ENCODE measurements at places on chromosomes 16 and 17.

DNA sequence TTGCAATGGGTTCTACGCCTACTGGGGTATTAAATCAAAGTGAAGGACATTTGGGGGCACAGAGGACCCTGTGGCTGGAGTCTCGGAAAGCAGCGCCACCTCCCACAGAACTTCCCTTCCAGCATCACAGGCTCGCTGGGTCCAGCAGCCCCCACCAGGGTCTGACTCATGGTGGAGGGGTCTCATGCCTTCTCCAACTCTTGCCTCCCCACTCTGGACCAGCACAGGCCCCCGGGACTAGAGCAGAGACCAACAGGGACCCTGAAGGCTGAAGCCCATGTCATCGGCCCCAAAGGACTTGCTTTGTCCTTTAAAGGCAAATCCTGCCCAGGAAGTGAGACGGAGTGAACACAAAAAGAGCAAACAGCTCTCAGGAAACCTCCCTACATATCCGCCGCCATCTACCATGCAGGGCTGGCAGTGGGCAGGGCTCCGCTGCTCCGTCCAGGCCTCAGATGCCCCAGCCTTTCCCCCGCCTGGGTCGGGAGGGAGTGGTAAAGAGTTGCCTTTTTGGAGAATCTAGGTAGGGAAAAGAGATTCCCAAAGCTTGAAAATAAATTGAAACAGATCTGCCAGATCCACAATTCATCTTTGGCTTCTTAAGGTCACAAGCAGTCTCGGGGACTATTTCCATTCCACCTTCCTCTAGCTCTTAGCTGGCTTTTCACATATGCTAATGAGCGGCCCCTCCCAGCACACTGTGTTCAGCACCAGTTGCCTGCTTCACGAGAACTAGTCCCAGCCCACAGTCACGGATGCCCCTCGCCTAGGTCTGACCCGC lies 2.1 kb upstream of the GPRC5C start:
- DNase-seq, result peak; percentile 57

DNA sequence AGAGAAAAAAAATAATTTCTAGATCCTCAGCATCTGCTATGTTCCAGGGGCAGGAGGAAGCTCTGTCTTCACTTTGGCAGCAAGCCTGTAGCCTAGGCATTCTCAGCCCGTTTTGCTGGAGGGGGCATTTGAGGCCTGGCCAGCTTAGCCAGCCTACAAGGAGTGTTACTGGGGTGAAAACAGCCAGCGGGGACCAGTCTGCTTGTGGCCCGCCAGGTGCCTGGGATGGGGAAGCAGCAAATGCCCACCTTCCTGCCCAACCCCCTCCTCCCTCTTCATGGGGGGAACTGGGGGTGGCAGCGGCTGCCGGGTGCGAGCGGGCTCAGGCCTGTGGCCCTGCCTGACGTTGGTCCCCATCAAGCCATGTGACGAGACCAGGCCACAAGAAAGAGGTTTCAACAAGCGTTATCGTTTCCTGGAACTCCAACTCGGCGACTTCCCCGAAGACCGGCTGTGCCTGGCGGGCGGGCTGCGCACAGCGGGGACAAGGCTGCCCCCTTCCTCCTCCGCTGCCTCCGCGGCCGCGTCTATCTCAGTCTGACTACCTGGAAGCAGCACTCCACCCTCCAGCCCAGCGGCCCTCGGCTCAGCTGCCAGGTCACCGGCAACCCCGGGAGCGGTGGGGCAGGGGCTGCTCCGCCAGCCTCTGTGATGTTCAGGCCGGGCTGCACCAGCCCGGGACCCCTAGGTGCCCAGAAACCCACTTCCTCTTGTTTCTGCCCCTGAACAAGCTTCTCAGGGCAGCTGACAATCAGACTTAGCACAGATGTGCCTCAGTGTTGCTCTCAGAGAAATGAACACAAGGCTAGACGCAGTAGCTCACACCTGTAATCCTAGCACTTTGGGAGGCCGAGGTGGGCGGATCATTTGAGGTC lies 22.9 kb downstream of the SOCS1 start:
- DNase-seq, result no peak

DNA sequence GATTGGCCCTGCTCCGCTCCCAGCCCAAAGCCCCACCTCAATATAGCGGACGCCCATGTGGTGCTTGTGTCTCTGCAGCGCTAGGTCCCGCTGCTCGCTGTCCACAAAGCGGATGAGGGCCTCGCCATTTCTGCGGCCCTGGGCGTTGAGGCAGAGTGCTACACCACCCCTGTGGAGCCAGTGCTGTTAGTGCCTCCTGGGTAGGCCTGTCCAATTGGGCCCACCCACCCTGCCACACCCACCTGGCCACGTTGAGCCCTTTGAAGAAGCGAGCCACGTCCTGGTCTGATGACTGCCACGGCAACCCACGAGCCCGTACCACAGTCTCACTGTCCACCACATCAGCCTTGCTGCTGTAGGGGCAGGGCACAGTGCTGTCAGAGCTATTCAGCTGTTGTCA lies 3.6 kb downstream of the ESRP2 start:
- DNase-seq, result no peak

DNA sequence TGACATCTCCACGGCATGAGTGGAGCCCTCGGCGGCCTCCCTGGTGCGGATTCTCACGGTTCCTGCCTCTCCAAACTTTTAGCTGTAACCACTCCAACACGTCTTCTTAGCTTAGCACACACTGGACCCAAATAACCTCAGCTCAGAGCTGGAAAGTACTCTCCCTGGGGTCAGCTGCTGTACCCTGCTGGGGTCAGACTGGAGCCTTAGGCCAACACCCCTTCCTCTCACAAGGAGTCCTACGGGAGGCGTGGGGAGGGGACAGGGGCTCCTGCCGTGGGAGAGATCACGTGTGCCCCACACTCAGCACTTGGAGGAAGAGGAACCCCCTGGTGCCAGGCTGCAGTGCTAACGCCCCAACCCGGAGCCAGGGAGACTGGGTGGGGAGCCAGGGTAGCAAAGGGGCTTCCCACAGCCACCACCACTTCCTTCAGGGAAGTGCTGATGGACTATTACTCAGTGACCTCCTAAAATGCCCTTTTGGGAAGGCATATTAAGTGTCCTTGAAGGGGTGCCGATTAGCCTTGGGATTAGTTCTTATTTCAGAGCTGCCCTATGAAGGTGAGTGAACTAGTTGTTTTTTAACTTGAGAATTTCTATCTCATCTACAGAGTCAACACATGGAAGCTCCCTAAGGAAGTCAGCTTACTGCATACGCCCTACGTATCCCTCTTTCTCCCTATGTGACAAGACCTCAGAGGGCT lies 124.0 kb downstream of the HIC1 start:
- DNase-seq, result no peak

DNA sequence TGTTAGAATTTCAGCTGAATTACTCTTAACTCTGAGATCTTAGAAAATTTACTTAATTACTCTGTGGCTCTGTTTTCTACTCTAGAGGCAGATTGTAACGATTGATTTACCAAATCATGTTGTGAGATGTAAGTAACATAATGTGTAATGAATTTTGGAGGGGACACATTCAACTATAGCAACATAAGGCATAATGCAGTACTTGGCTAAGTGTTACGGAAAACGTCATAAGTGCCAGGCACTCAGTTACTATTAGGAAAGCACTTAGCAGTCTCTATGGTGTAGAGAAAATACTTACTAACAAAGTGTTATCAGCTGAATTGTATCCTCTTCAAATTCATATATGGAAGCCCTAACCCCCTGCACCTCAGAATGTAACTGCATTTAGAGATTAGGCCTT lies 40.6 kb upstream of the CDH8 start:
- no peak for DNase-seq

DNA sequence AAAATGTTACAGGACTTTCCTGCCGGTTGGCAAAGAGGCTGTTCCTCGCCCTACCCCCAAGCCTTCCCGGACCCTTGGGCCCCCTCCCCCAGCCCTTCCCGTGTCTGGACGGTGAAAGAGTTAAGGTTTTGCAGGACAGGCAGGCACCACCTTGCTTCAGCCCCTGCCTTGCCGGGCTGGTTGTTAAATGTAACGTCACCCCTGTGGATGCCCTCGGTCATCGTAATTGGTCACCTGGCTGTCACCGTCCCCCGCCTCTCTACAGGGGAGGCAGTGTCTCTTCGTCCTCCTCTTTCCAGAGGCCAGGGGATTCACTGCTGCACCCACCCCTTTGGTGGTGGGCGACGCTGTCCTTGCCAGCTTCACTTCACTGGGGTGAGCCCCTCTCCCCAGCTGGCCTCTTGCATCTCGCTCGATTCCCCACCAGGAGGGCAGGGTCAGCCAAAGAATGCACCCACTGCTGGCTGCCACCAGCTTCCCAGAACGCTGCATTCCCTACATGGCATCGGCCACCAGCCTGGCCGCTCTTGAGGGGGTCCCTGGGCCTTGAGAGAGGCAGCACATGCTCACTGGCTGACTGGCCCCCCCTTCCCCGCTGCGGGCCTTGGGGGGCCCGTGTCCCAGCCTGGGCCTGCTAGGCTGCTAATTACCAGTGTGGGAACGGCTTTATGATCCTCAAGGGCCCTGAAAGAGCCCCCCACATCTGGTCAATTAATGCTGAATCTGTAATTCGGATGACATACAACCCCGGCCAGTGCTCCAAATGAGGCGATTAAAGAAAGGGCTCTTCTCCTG lies 25.2 kb upstream of the GSE1 start:
- no peak for DNase-seq

DNA sequence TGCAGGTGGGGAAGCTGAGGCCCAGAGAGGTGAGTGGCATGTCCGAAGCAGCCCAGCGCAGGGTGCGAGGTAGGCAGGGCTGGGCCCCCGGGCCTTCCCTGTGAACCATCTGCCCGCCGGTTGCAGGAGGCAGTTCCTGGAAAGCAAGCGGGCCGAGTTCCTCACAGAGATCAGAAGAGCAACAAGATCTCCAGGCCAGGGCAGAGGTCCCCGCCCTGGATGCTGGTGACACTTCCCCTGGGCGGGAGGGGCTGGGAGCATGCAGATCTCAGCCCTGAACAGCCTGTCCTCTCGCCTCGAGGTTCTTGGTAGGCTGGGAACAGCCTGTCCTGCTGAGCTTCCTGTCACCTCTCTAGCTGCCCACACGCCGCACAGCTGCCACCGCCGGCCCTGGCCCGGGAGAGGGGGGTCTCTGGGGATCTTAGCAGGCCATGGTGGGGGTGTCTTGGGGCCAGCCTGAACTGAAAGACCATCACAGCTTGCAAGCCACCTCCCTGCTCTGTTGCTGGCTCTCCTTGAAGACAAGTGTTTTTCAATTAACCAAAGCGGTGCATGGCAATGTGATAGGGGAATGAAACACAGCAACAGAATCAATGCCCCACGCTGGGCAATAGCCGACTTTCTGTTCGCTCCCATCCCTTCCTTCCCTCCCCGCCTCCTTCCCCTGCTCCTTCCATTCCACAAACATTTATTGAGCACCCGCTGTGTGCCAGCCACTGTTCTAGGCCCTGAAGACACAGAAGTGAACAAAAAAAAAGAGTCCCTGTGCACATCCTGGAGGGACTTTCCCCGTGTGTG lies 31.7 kb downstream of the SOCS1 start:
- DNase-seq, result no peak

GRCh38 chr17:58369214-58370031 lies 17.4 kb upstream of the SUPT4H1 start:
- DNase-seq, result no peak

- peak; percentile 94 for DNase-seq
Measured at GRCh38 chr16:85220125-85220839, 108.0 kb upstream of the CIBAR2 start.

DNA sequence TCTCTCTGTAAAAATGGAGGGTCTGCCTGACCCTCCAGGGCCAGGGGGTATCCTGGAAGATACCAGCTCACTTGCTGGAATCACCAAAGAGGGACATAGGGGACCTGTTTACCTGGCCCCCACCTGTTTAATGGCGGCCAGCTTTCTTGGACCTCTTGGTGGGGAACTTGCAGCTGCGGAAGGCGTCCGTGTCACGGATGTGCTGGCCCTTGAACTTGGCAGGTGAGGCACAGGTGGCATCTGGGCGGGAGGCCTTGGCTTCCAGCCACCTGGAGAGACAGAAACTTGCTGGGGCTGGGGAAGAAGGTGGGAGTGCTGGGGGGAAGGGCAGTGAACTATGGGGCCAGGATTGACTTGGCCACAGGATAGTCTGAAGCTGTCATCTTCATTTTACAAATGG lies 3.5 kb downstream of the CHAD start:
- no peak for DNase-seq
